ENCODE measurements at places on chromosomes 7 and 10.
A peak's percentile ranks its signal among the peaks of the same experiment; 100 is the strongest.

DNA sequence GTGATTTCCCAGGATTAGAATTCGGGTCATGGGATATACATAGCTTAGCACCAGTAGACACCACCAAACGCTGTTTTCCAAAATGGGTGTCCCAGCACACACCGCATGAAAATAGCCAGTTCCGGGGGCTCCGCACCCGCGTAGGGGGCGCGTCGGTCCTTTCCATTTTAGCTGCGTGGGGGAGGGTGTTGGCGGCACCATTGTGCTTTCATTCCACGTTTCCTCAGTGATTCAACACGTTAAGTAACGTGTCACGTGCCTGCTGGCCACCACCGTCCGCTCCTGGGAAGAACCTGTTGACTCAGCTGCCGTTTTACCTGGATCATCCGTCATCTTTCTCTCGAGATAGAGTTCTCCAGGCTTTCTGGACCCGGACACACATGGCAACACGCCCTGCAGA, 25.6 kb upstream of the ADGRA1 start:
- no peaks in the 10 kb centered on the region for H3K4me1 ChIP-seq
- H3K27ac ChIP-seq: no peak overlapping the region
- no peak for DNase-seq
- no peak overlapping the region for H3K4me3 ChIP-seq
- H3K27me3 ChIP-seq: no peaks in the 10 kb centered on the region

GRCh38 chr10:71755179-71755879, 18.0 kb downstream of the VSIR start:
- no peak for DNase-seq
- no peaks in the 10 kb centered on the region for H3K27me3 ChIP-seq
- no peak overlapping the region for H3K4me3 ChIP-seq

DNA sequence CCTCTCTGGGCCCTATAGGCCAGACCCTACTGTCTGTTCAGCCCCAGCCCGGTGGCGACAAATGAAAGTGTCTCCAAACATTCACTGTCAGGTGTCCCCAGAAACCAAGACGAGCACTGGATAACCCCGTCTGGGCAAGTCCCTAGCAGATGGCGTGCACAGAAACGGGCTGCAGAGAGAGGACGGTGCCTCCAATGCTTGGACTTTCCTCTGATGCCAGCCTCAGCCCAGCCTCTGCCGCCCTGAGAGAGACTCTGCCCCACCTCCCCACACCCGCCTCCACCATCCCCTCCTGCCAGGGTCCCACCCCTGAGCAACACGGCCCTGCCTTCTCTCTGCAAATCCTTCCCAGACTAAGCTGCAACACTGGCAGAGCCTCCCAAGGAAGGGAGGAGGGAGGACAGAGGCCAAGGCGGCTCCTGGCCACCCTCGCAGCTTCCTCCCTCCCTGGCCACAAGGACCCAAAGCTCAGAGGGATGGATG, 7.4 kb upstream of the LFNG start:
- no peaks in the 10 kb centered on the region for H3K36me3 ChIP-seq
- no peak for DNase-seq
- no peak overlapping the region for H3K4me3 ChIP-seq
- peak overlapping the region; percentile 93 for H3K27ac ChIP-seq
- H3K27me3 ChIP-seq: peaks cover 1% of the 10 kb centered on the region

DNA sequence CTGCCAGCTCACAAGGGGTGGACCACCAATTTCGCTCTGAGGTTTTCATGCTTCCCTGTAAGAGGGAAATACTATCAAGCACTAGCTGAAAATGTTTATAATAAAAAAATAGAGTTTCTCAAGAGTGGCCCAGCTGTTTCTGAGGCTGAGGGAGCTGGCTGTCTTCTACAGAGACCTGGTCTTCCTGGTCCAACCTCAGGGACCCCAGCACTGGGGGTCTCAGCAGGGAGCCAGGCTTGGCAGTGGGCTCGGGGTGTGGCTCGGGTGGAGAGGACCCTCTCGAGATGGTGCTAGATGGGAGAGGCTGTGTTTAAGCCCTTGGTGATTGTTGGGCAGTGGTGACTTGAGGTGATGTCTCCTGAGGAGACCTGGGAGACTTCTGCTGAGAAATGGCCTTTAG, 87.3 kb upstream of the SHH start:
- no peaks in the 10 kb centered on the region for H3K36me3 ChIP-seq
- no peak for DNase-seq
- H3K4me3 ChIP-seq: no peak overlapping the region
- no peaks in the 10 kb centered on the region for H3K4me1 ChIP-seq
- H3K27ac ChIP-seq: no peak overlapping the region

DNA sequence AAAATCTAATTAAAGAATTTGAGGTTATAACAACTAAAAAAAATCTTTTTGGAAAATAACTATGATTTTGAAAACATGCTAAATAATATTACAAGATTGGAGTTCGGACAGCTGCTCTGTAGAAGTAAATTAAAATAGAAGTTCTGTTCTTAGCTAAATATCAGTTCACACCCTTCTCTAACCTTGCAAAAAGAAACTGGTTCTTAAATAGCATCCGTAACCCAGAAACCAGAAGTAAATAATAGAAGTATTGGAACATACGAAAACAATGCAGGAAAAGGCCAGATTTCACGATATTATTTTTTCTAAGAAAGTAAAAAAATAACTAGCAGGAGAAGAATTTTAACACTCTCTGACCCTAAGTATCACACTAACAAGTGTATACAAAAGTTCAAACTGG, 164.7 kb downstream of the PRKG1 start:
- no peaks in the 10 kb centered on the region for H3K36me3 ChIP-seq
- H3K27me3 ChIP-seq: no peaks in the 10 kb centered on the region
- no peaks in the 10 kb centered on the region for H3K4me1 ChIP-seq
- H3K27ac ChIP-seq: no peak overlapping the region
- no peak for DNase-seq
- H3K4me3 ChIP-seq: no peak overlapping the region

DNA sequence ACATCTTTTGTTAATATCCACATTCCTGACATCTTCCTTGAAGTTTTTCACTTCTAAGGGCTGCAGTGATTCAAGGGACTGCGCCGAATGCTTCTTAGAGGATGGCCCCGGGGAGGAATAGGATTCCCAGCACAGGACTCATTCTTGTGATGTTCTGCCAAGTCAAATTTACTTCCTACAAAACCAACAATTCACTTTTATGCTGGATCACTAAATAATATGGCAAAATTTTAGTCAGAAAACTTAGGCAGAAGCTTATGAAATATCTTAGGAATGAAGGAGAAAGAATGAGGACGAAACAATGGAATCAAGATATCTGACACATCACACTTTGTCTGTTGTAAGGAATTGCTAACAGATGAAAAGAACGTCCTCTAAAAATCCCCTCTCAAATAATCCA, 151.5 kb downstream of the JAZF1 start:
- H3K36me3 ChIP-seq: no peaks in the 10 kb centered on the region
- H3K27ac ChIP-seq: no peak overlapping the region
- no peak overlapping the region for H3K4me3 ChIP-seq
- H3K4me1 ChIP-seq: no peaks in the 10 kb centered on the region
- H3K27me3 ChIP-seq: no peaks in the 10 kb centered on the region
- no peak for DNase-seq

GRCh38 chr10:5014936-5015335, 11.3 kb upstream of the AKR1C2 start:
- H3K4me1 ChIP-seq: no peaks in the 10 kb centered on the region
- H3K27me3 ChIP-seq: no peaks in the 10 kb centered on the region
- no peak for DNase-seq
- H3K36me3 ChIP-seq: no peaks in the 10 kb centered on the region
- no peak overlapping the region for H3K27ac ChIP-seq

- no peak for DNase-seq
- H3K36me3 ChIP-seq: no peaks in the 10 kb centered on the region
- H3K4me3 ChIP-seq: no peak overlapping the region
- H3K27ac ChIP-seq: no peak overlapping the region
- H3K4me1 ChIP-seq: no peaks in the 10 kb centered on the region
Measured at GRCh38 chr7:110095372-110096052, 995.4 kb upstream of the LRRN3 start.

Data from thymus (tissue), 14 donors.